Transverse colon (tissue), 4 donors: ENCODE measurements at places on chromosomes 11 and 22.

DNA sequence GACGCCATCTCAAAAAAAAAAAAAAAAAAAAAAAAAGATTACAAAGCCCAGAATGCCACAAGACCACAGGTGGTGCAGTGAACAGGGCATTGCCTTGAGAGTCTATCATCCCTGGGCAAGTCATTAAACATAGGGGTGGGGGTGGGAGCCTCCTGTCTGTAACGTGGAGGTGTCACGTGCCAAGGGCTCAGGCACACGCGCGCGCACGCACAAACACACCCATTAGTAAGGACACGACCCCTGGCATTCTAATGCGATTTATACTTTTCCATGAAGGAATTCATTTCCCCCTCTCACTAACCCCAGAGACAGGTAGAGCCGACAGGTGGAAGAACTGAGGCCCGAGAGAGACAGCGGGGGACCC lies 5.8 kb upstream of the GCAT start:
- H3K4me1 ChIP-seq: peaks cover 45% of the 10 kb centered on the region
- no peaks in the 10 kb centered on the region for H3K27me3 ChIP-seq
- DNase-seq: no peak
- H3K4me3 ChIP-seq: peak overlapping the region; percentile 30
- H3K36me3 ChIP-seq: no peaks in the 10 kb centered on the region

- H3K4me3 ChIP-seq: no peak overlapping the region
- no peaks in the 10 kb centered on the region for H3K27me3 ChIP-seq
- no peaks in the 10 kb centered on the region for H3K36me3 ChIP-seq
- no peak for DNase-seq
- no peak overlapping the region for H3K27ac ChIP-seq
- H3K4me1 ChIP-seq: no peaks in the 10 kb centered on the region
Measured at GRCh38 chr11:79043726-79044125, 397.1 kb downstream of the TENM4 start.

DNA sequence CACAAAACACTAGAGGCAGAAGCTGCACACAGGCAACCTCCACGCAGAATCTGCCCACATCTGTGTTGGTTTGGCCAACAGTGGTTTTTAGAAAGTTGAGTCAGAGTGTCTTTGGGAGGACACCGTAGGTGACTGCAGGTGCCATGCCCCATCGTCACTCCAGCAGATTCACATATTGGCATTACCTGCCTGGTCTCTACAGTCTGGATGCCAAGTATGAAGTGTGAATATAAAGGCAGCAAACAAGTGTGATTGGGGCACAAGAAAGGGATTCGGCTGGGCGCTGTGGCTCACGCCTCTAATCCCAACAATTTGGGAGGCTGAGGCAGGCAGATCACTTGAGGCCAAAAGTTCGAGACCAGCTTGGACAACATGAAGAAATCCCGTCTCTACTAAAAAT lies 11.0 kb upstream of the FXYD2 start:
- H3K36me3 ChIP-seq: no peaks in the 10 kb centered on the region
- no peaks in the 10 kb centered on the region for H3K4me1 ChIP-seq
- H3K27ac ChIP-seq: no peak overlapping the region

DNA sequence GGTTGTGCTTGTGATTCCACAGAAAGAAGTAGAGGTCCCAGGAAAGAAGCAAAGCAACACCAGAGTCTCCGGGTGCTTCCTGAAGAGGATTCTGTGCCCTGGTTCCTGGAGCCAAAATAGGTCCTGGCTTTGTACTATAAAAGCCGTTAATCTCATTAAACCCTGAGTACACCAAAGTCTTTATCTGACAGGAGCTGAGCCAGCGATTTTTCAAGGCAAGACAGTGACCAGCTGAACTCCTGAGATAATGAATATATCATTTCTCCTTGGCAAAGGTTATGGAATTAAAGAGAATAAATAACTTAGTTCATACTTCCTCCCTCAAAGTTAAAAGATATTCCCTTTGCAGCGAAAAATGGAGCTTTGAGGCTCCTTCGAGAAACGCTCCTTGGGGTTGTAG lies 5.2 kb downstream of the TMEM138 start:
- no peaks in the 10 kb centered on the region for H3K27me3 ChIP-seq
- no peak for DNase-seq
- H3K27ac ChIP-seq: no peak overlapping the region
- no peaks in the 10 kb centered on the region for H3K36me3 ChIP-seq

- H3K4me1 ChIP-seq: peaks cover 72% of the 10 kb centered on the region
- H3K27ac ChIP-seq: peak overlapping the region; percentile 74
Measured at GRCh38 chr22:17920145-17920605, 104.2 kb downstream of the MICAL3 start.

GRCh38 chr22:45852826-45853225 lies 124.1 kb downstream of the WNT7B start:
- H3K4me3 ChIP-seq: no peak overlapping the region
- H3K36me3 ChIP-seq: no peaks in the 10 kb centered on the region
- H3K27ac ChIP-seq: no peak overlapping the region

GRCh38 chr11:73189315-73189714 lies 28.8 kb upstream of the P2RY2 start:
- H3K4me3 ChIP-seq: no peak overlapping the region
- no peaks in the 10 kb centered on the region for H3K27me3 ChIP-seq
- H3K36me3 ChIP-seq: no peaks in the 10 kb centered on the region
- peak; percentile 39 for DNase-seq
- peaks cover 37% of the 10 kb centered on the region for H3K4me1 ChIP-seq

DNA sequence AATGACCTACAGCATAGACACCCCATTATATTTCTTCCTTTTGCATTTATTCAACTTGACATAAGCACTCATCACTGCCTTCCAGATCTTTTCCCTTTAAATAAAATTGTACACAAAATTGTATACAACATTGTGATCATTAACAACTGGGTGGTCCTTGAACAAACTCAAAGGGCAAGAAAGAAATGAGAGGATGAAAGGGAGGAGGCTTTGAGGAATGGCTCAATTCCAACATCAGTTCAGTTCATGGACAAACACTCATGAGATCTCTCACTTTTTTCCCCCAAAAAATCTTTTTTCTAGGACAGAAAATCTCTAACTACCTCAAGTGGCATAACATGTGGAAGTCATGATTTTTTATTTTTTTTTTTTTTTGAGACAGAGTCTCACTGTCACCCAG lies 113.7 kb downstream of the PLEKHA7 start:
- no peak for DNase-seq
- peaks cover 60% of the 10 kb centered on the region for H3K4me1 ChIP-seq
- H3K36me3 ChIP-seq: no peaks in the 10 kb centered on the region
- H3K4me3 ChIP-seq: no peak overlapping the region
- H3K27me3 ChIP-seq: no peaks in the 10 kb centered on the region

- no peaks in the 10 kb centered on the region for H3K27me3 ChIP-seq
- H3K36me3 ChIP-seq: no peaks in the 10 kb centered on the region
- H3K4me3 ChIP-seq: no peak overlapping the region
- no peak overlapping the region for H3K27ac ChIP-seq
- H3K4me1 ChIP-seq: no peaks in the 10 kb centered on the region
Measured at GRCh38 chr11:132734217-132734616, 798.1 kb downstream of the OPCML start.

DNA sequence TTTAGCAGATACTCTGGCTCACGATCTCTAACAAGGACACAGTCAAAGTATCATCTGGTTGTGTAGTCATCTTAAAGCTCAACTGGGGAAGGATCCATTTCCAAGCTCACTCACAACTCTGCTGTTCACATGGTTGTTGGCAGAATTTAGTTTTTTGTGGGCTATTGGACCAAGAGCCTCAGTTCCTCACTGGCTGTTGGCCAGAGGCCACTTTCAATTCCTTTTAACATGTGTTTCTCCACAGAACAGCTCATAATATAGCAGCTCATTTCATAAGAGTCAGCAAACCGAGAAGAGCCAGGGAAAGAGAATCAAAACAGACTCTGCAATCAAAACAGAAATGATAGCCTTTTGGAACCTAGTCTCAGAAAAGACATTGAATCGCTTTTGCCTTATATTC lies 22.6 kb downstream of the IZUMO1R start:
- no peak overlapping the region for H3K27ac ChIP-seq
- H3K36me3 ChIP-seq: no peaks in the 10 kb centered on the region
- H3K27me3 ChIP-seq: no peaks in the 10 kb centered on the region

GRCh38 chr11:35077709-35078469 lies 61.1 kb upstream of the CD44 start:
- DNase-seq: no peak
- H3K27ac ChIP-seq: peak overlapping the region; percentile 13
- no peaks in the 10 kb centered on the region for H3K27me3 ChIP-seq
- peaks cover 7% of the 10 kb centered on the region for H3K4me1 ChIP-seq
- H3K36me3 ChIP-seq: no peaks in the 10 kb centered on the region

DNA sequence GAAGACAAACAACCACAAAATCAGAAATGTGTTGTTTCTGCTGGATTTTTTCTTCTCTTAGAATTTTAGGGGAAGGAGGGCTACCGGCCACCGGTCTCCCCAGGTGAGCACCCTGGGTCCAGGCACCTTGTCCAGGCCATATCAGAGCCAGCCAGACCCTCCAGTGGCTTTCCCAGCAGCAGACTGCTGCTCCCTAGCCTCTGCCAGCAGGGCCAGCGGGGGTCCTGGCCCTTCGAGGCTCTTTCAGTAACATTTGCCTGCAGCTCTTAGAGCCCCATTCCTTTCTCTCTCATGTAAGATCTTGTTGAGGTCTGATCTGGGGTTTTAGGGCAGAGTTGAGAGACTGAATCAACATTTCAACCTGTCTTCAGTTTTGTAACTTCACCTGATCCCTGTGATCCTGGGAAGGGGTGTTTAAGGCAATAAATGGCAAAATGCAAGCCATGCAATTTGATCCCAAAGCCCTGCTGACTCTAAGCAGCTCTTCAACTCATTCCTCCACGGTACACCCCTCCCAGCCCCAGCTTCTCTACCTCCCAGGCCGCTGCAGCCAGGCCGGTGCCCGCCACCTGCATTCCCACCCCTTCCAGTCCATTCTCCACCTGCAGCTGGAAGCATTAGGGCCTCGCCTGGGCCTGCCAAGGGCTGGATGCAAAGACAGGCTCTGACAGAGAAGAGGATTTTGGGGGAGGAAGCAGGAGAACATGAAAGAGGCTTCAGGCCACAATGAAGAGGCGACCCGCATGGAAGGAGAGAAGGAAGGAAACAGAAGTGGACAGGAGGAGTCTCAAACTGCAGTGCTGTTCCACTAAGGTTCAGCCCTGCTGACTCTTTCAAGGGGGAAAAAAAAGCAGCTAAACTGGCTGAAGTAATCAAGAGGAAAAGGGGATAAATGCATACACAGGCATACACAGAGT lies 113.0 kb upstream of the FGF3 start:
- peaks cover 28% of the 10 kb centered on the region for H3K27me3 ChIP-seq
- no peak overlapping the region for H3K4me3 ChIP-seq
- no peak overlapping the region for H3K27ac ChIP-seq
- no peak for DNase-seq

GRCh38 chr11:128501632-128502549 lies 85.5 kb downstream of the ETS1 start:
- H3K27ac ChIP-seq: peak overlapping the region; percentile 93
- H3K36me3 ChIP-seq: no peaks in the 10 kb centered on the region
- peaks cover 29% of the 10 kb centered on the region for H3K4me1 ChIP-seq

DNA sequence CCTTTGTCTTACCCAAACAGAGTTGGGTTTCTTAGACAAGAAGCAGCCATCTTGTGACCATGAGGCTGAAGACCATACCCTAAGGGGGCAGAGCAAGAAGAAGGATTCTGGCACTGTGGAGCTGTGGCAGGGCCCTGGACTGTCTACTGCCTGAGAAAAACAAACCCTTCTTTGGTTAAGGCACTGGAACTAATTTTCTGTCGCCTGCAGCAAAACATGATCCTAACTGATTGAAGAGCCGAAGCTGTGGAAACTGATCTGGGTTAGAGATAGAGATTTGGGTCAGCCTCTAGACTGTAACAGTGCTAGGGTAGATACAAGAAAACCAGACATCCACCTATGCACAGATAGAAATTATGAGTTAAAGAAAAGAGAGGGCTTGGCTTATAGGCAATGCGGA lies 11.3 kb upstream of the ACER3 start:
- no peaks in the 10 kb centered on the region for H3K4me1 ChIP-seq
- H3K4me3 ChIP-seq: no peak overlapping the region
- H3K27me3 ChIP-seq: no peaks in the 10 kb centered on the region

DNA sequence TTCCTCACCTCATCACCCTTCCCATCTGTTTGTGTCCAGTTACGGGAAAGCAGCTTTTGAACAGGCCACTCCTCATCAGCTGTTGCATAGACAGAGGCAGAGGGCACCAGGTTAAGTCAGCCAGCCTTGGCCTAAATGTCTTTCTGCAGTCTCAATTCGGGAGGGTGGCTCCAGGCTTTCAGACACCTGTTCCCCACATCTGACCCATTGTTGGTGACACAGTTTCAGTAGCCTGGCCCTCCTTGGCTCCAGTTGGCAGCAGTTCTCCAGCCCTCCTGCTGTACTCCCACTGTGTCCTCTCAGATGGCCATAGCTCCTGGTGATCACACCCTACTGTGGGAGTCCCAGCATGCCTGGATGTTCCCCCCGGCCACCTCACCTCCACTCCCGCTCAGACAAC lies 70.8 kb upstream of the MYOD1 start:
- no peaks in the 10 kb centered on the region for H3K4me1 ChIP-seq
- no peak overlapping the region for H3K27ac ChIP-seq
- peaks cover 28% of the 10 kb centered on the region for H3K27me3 ChIP-seq
- H3K36me3 ChIP-seq: no peaks in the 10 kb centered on the region
- no peak for DNase-seq
- H3K4me3 ChIP-seq: no peak overlapping the region

DNA sequence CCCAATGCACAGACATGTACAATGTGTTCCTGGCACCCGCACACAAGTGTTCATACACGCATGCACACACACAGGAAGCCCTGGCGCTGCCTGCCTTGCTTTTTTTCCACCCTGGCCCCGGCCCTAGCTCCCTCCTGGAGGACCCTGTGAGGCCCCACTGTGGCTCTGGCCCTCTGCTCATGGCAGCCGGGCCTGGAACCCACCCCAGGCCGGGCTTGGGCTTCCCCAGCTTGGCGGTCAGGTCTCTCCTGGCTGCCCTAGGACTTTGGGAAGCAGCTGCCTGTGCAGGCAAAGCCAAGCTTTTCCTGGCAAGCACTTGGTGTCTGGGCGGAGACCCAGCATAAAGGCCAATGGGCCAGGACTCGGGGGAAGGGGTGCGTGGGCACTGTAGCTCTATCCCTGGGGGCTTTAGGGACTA lies 30.5 kb downstream of the CD82 start:
- H3K27me3 ChIP-seq: no peaks in the 10 kb centered on the region
- H3K4me3 ChIP-seq: no peak overlapping the region
- H3K36me3 ChIP-seq: no peaks in the 10 kb centered on the region
- DNase-seq: no peak
- peak overlapping the region; percentile 42 for H3K27ac ChIP-seq
- H3K4me1 ChIP-seq: peaks cover 28% of the 10 kb centered on the region

GRCh38 chr11:16812274-16812673 lies 73.8 kb downstream of the C11orf58 start:
- H3K27ac ChIP-seq: no peak overlapping the region
- H3K36me3 ChIP-seq: no peaks in the 10 kb centered on the region
- H3K27me3 ChIP-seq: no peaks in the 10 kb centered on the region
- no peaks in the 10 kb centered on the region for H3K4me1 ChIP-seq
- H3K4me3 ChIP-seq: no peak overlapping the region

- H3K27ac ChIP-seq: no peak overlapping the region
- no peak for DNase-seq
- H3K4me3 ChIP-seq: no peak overlapping the region
- peaks cover 21% of the 10 kb centered on the region for H3K4me1 ChIP-seq
- no peaks in the 10 kb centered on the region for H3K36me3 ChIP-seq
Measured at GRCh38 chr11:73969991-73970800, 12.4 kb downstream of the UCP2 start.

GRCh38 chr11:130891326-130891725 lies 25.0 kb downstream of the SNX19 start:
- no peaks in the 10 kb centered on the region for H3K36me3 ChIP-seq
- no peak overlapping the region for H3K27ac ChIP-seq
- no peaks in the 10 kb centered on the region for H3K27me3 ChIP-seq
- no peak overlapping the region for H3K4me3 ChIP-seq

GRCh38 chr22:32746732-32747131 lies 54.8 kb upstream of the TIMP3 start:
- DNase-seq: no peak
- H3K4me3 ChIP-seq: no peak overlapping the region
- H3K27me3 ChIP-seq: peaks cover 4% of the 10 kb centered on the region
- no peaks in the 10 kb centered on the region for H3K36me3 ChIP-seq
- H3K27ac ChIP-seq: no peak overlapping the region
- no peaks in the 10 kb centered on the region for H3K4me1 ChIP-seq
